ENCODE measurements at places on chromosomes 1 and 21. TPM values are rescaled to one million over a fixed set of nuclear protein-coding genes. Genes with fewer than 3 reads are reported as not detected.

Gene LRRC41
- total RNA-seq: 38.8 TPM

Gene AVPR1B
- total RNA-seq: not detected

Gene TRABD2B
- total RNA-seq: 1.4 TPM

Gene HSPB7
- 4,061 TPM for total RNA-seq

Gene C1orf141
- total RNA-seq: not detected

Gene NBPF3
- total RNA-seq: 5.1 TPM

Gene HSD11B1
- total RNA-seq: 4.1 TPM

Gene KCNT2
- total RNA-seq: 0.60 TPM

Gene KCNK2
- 0.08 TPM for total RNA-seq

Gene LINGO4
- 0.77 TPM for total RNA-seq

DNA sequence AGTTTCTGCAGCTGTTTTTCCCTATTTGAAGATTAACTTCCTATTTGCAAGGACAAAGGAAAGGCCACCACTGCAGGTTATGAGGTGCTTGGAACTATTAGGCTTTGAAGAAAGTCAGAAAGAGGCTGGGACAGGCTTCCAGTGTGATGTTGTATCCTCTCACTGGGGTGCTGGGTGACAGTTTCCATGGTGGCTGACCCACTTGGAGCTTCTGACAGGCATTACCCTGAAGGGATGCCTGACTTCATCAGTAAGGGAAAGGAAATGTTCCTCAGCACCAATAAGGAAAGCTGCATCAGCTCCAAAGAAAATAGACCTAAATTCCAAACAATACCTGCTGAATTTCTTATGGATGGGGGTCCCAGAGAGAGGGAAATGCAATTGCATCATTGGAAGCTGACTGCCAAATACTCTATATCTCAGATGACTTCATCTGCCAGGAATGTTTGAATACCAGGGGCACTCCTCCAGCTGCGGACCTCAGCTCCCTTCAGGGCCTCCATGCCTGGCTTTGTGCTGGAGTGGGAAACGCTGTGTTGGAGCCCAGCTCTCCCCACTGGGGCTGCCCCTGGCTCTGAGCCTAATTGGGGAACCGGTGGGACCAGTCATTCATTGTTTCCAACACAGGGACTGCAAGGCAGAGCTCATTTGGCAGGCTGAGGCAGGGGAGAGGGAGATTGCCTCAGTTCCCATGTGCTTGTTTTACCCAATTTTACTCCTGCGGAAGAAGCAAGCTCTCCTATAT is 76.6 kb downstream of the RGL1 start:
- H3K27ac ChIP-seq: peak overlapping the region; percentile 66
- H3K27me3 ChIP-seq: no peaks in the 10 kb centered on the region
- no peak overlapping the region for H3K4me3 ChIP-seq
- peak; percentile 52 for DNase-seq
- H3K36me3 ChIP-seq: peaks cover 20% of the 10 kb centered on the region

- H3K27me3 ChIP-seq: no peaks in the 10 kb centered on the region
- H3K4me3 ChIP-seq: peak overlapping the region; percentile 36
- peaks cover 100% of the 10 kb centered on the region for H3K4me1 ChIP-seq
- peak overlapping the region; percentile 83 for H3K27ac ChIP-seq
- H3K36me3 ChIP-seq: no peaks in the 10 kb centered on the region
- no peak for DNase-seq
Observed at GRCh38 chr1:206706298-206706791, 21.6 kb downstream of the MAPKAPK2 start.

GRCh38 chr1:213987422-213987926 is 299 bp upstream of the PROX1 start:
- peak overlapping the region; percentile 75 for H3K4me3 ChIP-seq
- peaks cover 64% of the 10 kb centered on the region for H3K27me3 ChIP-seq
- peaks cover 67% of the 10 kb centered on the region for H3K4me1 ChIP-seq
- no peaks in the 10 kb centered on the region for H3K36me3 ChIP-seq
- peak; percentile 78 for DNase-seq

DNA sequence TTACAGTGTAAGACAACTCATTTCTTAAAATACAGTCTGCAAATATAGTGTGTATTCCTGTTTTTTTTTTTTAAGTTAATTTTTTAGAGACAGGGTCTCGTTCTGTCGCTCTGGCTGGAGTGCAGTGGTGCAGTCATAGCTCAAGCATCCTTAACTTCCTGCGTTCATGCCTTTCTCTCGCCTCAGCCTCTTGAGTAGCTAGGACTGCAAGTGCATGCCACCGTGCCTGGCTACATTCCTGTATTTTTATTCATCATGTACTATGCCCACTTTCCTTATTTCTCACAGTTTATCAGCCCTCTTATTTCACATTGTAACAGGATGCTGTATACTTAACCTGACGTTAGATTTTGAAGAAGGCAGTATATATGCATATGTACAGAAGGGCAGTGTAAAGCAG is 26.7 kb downstream of the MIER1 start:
- H3K4me3 ChIP-seq: no peak overlapping the region
- peaks cover 42% of the 10 kb centered on the region for H3K4me1 ChIP-seq
- H3K36me3 ChIP-seq: peaks cover 69% of the 10 kb centered on the region
- H3K27ac ChIP-seq: no peak overlapping the region

- no peak overlapping the region for H3K27ac ChIP-seq
- H3K4me1 ChIP-seq: no peaks in the 10 kb centered on the region
- no peak for DNase-seq
- H3K4me3 ChIP-seq: no peak overlapping the region
- peaks cover 3% of the 10 kb centered on the region for H3K27me3 ChIP-seq
- no peaks in the 10 kb centered on the region for H3K36me3 ChIP-seq
Observed at GRCh38 chr1:148434832-148435231, 48.3 kb downstream of the PPIAL4G start.

DNA sequence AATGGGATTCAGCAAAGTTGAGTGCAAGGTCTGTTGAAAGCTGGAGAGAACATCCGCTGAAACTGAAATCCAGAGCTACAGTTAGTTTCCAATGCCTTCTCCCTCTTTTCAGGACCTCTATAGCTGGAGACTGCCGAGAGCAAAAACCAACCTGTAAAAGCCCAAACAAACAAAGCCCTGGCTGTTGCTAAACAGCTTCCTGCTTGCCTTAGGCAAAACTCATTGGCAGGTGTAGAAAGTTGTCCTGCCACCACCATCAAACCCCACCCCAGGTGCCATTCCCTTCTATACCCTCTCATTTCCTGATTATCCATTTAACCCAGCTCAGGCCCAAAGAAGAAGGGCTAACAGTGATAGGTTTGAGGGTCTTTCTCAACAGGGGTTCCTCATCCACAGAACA is 24.7 kb downstream of the SCYL3 start:
- no peaks in the 10 kb centered on the region for H3K4me1 ChIP-seq
- H3K4me3 ChIP-seq: no peak overlapping the region
- no peak overlapping the region for H3K27ac ChIP-seq
- no peaks in the 10 kb centered on the region for H3K27me3 ChIP-seq

DNA sequence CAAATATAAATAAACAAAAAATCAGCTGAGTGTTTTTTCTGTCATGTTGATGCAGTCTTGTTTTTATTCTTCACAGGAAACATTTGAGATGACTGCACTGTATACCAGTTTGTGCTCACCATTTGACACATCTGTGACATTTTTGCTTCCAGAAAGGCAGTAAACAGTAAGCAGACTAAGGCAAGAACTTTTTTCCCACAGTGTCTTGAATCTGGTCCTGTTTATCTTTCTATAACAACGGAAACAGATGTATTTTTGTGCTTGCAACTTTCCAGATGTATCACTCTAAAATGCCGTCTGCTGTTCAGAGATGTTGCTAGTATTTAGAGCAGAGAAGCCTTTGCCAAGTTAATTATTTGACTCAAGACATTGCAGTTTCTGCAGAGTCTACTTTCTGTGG is 105.5 kb downstream of the ZC3H11B start:
- no peak for DNase-seq
- no peak overlapping the region for H3K4me3 ChIP-seq
- no peaks in the 10 kb centered on the region for H3K4me1 ChIP-seq
- no peaks in the 10 kb centered on the region for H3K27me3 ChIP-seq
- peak overlapping the region; percentile 19 for H3K27ac ChIP-seq
- H3K36me3 ChIP-seq: no peaks in the 10 kb centered on the region

DNA sequence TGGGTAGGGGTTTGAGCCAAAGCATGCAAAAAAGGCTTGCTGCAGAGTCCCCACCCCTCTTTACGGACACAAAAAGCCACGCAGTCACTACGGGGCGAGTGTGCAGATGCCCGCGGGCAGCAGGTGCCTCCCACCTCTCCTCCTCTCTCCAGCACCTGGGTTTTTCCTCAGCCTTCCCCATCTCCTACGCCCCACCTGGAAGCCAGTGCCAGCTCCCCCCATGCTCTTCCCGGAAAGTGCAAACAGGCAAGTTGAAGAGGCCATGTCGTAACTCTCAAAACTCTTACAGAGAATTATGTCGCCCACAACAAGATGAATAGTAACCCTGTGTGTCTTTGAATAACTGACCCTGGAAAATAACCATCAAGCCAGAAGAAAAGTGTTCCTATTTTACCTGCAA is 82.5 kb downstream of the PDE9A start:
- peaks cover 19% of the 10 kb centered on the region for H3K36me3 ChIP-seq
- no peak overlapping the region for H3K4me3 ChIP-seq
- no peaks in the 10 kb centered on the region for H3K27me3 ChIP-seq
- H3K4me1 ChIP-seq: peaks cover 36% of the 10 kb centered on the region

DNA sequence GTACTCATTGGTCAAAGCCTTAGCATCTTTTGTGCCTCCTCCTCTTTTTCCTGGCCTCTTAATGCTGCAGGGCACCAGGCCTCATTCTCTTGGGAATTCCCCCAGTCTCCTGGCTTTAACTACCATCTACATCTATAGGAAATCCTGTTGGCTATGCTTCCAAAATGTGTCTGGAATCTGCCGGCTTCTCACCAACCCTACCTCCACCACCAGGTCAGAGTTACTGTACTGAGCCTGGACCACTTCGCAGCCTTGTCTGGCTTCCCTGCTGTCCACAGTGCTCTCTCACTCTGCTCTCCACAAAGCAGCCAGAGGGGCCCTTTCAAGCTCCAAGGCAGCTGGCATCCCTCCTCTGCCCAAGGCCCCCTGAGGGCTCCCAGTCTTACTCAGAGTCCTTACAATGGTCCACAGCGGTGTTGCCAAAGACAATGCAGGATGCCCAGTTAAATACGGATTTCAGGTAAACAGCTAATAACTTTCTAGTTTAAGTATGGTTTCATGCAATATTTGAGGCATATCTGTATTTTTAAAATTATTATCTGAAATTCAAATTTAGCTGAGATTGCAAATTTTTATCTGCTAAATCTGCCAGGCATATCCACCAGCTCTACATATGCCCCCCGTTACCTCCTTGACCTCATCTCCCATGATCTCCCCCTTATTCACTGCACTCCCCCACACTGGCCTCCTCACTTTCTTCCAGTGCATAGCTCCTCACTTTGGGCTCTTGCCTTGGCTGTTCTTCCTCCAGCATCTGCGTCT is 34.5 kb upstream of the FAM163A start:
- H3K36me3 ChIP-seq: no peaks in the 10 kb centered on the region
- H3K27ac ChIP-seq: no peak overlapping the region
- no peak for DNase-seq
- no peak overlapping the region for H3K4me3 ChIP-seq
- peaks cover 28% of the 10 kb centered on the region for H3K4me1 ChIP-seq
- H3K27me3 ChIP-seq: no peaks in the 10 kb centered on the region

DNA sequence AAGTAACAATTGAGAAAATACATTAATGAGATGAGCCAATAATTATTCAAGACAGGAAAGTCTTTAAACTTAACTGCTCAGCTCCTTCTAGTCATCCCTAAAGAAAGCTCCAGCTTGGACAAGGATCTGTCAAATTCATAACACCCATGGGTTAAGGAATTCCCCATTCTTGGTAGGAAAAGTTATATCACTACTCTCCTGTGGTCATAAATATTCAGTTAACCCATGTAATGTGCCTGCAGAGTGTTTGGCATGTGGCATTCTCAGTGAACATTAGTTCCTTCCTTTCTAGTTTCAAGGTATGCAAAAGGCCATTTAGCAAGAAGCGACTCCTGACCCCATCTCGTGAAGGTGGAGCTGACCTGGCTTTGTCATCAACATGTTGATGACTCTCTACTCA is 76.7 kb upstream of the VCAM1 start:
- H3K4me1 ChIP-seq: peaks cover 10% of the 10 kb centered on the region
- DNase-seq: no peak
- H3K36me3 ChIP-seq: no peaks in the 10 kb centered on the region
- peak overlapping the region; percentile 35 for H3K27ac ChIP-seq
- H3K4me3 ChIP-seq: no peak overlapping the region

DNA sequence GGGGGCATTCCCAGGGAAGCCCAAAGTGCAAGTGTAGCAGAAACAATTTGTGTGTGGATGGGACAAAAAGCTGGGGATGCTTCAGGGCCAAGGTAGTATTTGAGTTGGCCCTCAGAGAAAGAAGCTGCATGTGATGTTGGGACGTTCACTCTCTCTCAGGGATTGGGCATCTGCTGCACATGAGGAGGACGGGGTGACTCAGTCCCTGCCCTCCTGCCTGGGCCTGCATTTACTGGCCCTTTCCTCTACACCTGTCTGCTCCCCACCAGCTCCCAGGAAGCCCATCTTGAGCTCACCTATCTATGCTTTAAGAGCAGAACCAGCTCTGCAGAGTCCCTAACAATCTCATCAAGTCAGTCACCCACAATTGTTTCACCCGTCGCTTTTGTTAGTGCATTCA is 23.5 kb upstream of the MPZL1 start:
- no peaks in the 10 kb centered on the region for H3K27me3 ChIP-seq
- peaks cover 80% of the 10 kb centered on the region for H3K36me3 ChIP-seq
- H3K4me3 ChIP-seq: no peak overlapping the region
- no peak for DNase-seq
- peak overlapping the region; percentile 91 for H3K27ac ChIP-seq

GRCh38 chr1:36602184-36602583 is 119.5 kb upstream of the CSF3R start:
- H3K27ac ChIP-seq: no peak overlapping the region
- no peak for DNase-seq
- no peak overlapping the region for H3K4me3 ChIP-seq
- H3K36me3 ChIP-seq: no peaks in the 10 kb centered on the region

DNA sequence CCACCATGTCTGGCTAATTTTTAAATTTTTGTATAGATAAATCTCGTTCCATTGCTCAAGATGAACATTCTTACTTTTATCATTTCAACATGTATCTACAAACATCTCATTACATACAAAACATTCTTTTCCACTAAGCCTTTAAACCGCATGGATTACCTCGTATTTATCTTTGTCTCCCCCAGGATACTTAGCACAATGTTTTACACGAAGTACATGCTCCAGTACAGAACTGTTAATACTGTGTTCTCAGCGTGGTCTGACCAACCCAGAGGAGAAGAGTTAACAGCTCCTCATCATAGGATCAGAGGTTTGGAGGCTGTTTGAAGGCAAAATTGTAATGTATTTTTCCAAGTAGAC is 7.4 kb downstream of the PIK3C2B start:
- H3K27me3 ChIP-seq: no peaks in the 10 kb centered on the region
- peaks cover 68% of the 10 kb centered on the region for H3K4me1 ChIP-seq
- H3K27ac ChIP-seq: no peak overlapping the region
- no peaks in the 10 kb centered on the region for H3K36me3 ChIP-seq

Measured in left ventricle myocardium inferior (tissue), 1 donor.